ENCODE measurements at places on chromosomes 4 and X.

- no peak for DNase-seq
Measured at GRCh38 chrX:94524867-94525266, 850.9 kb downstream of the FAM133A start.

DNA sequence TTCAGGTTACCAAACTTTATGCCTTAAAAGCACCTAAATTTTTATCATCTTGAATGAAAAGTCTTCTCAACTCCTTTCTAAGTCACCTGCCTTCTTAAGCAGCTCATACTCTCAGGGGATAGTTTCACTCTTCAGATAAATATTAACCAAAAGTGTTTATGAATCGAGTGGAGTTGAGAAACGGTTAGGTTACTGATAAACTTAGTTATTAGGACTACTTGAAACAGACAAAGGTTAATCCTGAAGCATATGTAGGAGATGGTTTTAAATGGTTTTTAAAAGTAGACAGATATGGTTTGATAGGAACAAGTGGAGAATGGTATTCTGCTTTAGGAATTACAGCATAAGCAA lies 32.8 kb downstream of the CLDN22 start:
- DNase-seq = no peak

GRCh38 chrX:148380107-148380506 lies 120.3 kb upstream of the AFF2 start:
- peak; percentile 0 for DNase-seq

DNA sequence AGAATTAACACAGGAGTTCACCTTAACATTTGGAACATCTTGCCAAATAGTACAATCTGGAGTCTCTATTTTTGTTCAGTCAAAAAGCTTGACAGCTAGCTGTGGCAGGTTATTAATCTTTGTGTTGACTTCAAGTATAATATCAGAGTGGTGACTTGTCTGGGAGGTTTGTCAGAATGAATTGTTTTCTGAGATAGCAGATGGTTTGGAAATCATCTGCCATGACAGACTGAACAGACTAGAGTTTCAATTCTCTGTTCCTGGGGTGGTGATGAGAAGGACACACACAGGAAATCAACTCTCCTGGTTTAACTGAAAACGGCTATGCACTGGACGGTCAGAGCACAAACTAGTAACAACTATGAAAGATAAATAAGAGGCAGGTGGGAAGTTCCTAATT lies 203.3 kb upstream of the EMCN start:
- DNase-seq = no peak

- no peak for DNase-seq
Measured at GRCh38 chr4:69888336-69888735, 28.4 kb upstream of the SULT1E1 start.

DNA sequence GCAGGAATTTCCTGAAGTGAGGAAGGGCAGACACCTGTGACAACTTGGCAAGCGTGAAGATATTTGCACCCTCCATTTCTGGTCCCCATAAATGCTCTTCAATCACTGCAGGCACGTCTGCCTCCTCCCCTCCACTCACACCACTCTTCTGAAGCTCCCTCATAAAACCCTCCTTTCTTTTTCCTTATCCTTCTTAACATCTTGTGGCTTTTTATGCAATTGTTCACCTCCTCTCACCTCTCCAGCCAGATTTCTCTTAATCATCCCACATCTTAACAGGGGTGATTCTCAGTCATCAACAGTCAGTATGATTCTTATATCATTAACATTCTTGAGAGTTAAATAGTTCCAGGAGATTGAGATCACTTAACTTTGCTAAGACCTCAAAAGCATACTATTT lies 277.4 kb downstream of the SPRY1 start:
- DNase-seq = no peak

DNA sequence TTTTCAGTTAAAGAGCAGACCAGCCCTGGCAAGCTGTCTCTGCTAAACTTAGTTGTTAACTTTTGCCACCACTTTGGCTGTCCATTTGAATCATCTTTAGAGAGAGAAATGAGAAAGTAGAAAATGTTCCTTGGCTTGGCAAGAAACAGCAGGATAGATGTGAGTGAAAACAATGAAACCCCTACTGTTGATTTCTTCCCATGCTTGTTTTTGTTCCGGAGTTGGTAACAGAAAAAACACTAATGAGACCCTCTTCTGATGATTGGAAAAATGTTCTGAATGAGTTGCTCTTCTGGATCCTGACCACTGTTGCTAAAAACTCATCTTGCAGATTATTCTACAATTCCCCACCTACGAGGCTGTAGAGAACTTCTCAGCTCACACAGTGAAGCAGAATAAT lies 203.3 kb downstream of the MAPK10 start:
- no peak for DNase-seq

- DNase-seq = no peak
Measured at GRCh38 chr4:135492439-135492838, 1290.8 kb upstream of the PABPC4L start.

- DNase-seq = no peak
Measured at GRCh38 chr4:186826846-186827533, 103.3 kb upstream of the FAT1 start.

DNA sequence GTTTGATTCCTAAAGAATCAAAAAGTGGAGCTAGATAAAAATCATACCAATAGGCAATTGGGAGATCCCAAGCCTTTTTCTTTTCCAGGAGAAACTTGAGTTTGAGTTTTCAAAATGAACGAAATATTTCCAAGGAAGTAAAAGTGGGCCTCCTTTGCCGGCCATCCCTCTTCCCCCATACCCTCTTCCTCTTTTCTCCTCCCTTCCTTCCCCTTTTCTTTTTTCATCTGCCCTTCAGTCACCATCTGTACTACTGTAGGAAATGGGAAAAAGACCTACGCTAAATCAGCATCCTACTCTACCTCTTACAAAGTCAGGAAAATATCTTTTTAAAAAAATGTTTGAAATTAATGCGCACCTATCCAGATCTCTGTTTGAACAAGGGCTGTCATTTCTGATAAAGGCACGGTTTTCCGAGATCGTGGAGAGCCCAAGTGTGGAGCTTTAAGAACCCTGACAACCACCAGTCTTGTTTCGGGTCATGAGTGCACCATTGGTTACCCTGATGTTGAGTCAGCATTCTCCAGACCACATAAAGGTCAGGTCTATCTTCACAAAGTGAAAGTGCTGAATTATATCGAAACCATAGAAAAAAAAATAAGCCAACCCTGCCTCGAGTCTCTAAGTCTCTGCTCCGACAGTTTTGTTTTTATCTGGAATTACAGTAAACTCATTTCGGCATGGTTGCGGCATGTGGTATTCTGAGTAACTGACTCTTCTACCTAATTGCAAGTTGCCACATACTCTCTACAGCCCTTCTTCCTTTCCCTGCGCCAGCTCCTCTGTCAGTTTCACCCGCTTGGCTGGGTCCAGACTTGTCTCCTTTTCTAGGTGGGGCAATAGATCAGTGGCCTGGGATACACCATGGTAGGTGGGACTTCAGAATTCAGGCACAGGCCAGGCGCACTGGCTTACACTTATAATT lies 140.2 kb upstream of the KLF3 start:
- peak; percentile 65 for DNase-seq

DNA sequence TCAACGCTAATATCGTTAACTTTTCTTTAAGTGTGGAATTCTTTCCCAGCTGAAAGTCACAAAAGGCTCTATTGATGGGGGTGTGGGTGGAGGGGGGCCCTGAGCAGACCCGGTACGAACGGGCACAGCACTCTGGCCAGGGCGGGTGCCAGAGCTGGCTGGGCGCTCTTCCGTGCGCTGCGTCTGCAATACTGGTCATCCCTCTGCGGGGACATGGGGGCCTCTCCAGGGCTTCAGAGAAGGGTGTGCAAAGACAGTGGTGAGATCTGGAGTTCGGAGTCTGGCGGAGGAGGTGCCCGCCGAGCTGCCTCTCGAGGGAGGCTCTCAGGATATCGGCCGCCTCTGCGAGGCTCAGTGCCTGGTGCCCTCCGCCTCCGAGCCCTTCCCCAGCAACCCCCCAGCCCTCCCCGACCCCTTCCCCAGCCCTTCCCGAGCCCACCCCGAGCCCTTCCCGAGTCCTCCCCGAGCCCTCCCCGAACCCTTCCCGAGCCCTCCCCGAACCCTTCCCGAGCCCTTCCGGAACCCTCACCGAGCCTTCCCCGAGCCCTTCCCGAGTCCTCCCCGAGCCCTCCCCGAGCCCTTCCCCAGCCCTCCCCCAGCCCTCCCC lies 34.3 kb downstream of the FGFRL1 start:
- DNase-seq = no peak

DNA sequence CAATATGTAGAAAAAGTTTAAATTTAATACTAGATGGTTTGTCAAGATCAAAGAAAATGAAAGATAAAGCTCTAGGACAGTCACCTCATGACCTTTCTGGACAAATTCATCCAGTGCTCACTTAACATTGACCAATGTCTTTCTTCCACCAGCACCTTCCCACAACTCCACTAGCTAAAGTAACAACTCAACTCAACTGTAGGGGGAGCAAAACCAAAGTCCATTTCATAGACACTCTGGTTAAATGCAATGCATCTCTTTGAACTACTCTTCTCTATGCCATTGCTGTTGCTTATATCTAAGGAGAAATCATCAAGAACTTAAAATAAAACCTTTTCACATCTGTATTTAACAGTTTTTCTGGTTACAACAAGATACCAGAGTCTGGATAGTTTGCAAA lies 25.1 kb downstream of the UGT2B4 start:
- no peak for DNase-seq

- no peak for DNase-seq
Measured at GRCh38 chr4:17063888-17064287, 165.4 kb upstream of the LDB2 start.

GRCh38 chrX:119218198-119218597 lies 17.9 kb upstream of the PGRMC1 start:
- DNase-seq = no peak

DNA sequence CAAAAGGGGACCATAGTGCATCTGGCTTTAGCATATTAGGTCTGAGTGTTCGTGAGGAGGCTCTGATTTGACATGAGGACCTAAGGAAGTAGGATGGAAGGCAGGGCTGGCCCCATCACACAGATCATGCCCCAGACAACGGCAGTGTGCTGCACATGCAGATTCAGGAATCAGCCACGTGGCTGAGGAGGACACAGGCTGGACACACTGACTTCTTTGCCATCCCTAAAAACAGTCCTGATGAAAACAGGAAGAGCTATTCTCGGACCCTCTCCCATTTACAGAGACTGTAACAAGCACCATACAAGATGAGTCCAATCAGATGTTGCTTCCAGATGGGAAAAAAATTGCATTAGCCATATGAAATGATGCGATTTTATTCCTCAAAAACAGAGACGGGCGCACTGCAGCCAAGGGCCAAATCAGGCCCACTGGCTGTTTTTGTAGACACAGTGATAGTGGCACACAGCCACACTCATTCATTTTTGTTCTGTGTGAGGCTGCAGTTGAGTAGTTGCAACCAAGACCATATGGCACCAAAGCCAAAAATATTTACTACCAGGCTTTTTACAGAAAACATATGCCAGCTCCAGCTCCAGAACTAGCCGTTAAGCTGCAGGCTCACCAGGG lies 41.0 kb downstream of the ACSL1 start:
- DNase-seq = no peak

- DNase-seq = no peak
Measured at GRCh38 chrX:23385242-23385641, 50.6 kb downstream of the PTCHD1 start.

DNA sequence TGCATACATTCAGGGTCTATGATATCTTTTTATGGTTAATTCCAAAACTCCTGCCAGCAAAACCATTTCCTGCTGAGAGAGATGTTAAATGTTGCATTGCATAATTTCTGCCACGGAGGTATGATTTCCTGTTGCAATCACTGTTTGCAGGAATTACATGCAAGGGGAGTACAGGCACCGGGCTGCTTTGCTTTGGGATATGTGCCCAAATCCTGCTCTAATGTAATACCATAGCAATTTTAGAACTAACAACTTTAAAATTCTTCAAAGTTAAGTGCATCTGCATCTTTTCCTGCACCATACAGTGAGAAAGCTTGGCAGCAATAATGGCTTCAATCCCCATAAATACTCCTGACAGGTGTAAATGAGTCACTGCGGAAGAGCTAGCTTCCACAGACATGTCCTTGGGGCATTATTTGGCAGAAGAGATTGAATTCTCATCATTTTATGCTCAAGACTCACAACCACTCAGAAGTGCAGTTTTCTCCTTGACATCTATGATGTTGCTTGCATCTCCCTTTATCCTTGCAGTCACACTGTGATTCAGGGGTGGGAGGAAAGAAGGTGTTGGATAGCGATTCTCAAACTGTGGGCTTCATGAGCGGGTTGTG lies 29.6 kb downstream of the TRIM2 start:
- DNase-seq = no peak

- DNase-seq = no peak
Measured at GRCh38 chr4:108626056-108626455, 5.7 kb downstream of the RPL34 start.

- no peak for DNase-seq
Measured at GRCh38 chr4:108303488-108304177, 134.9 kb upstream of the LEF1 start.

DNA sequence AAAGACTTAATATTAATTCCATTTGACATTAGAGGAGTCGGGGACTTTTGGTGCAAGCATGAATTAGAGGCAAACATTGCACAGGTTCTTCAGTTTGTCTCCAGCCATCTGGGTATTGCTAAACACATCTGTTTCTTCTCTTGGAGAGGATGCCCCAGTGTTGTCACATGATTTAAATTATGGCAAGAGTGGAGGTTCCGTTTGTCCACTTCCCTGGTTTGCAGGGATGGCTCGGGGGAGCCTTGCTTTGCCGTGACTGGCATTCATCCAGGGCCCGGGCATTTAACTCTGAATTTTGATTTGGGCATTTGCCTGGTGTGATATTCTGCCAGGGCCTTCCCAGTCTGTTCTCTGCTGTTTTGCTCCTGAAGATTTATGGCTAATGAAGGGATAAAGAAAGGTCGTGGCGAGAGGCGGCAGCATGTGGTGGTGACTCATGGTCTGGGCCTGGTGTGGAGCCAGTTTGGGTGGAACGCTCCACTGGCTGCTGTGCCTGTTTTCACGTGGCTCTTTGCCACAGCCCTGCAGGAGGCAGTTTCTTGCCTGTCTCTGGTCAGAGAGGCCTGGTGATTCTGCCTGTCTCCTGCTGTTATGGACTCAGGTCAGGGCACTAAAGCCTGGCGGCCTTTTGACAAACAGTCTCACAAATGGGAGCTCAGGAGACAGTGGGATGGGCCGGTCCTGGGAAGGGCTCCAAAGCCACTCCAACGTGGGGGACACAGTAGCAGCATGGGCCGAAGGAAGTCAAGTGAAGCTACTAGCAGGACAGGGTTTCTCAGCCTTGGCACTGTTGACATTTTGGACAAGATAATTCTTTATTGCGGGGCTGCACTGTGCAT lies 99.4 kb upstream of the PGRMC2 start:
- no peak for DNase-seq

- peak; percentile 82 for DNase-seq
Measured at GRCh38 chrX:48508400-48509244, at the start of gene PORCN. TSS of gene PORCN (plus strand) at chrX:48508992. CDS start at chrX:48509821, 829 bp downstream.

GRCh38 chr4:8704632-8705031 lies 112.1 kb downstream of the CPZ start:
- no peak for DNase-seq
